ENCODE measurements at places on chromosomes 16 and 17. TPM values are rescaled to one million over a fixed set of nuclear protein-coding genes. Genes with fewer than 3 reads are reported as not detected.
A peak's percentile ranks its signal among the peaks of the same experiment; 100 is the strongest.

Gene CLEC18A
- 1.2 TPM for total RNA-seq

Gene CCL7
- 1.6 TPM for total RNA-seq

Gene ADPRM
- total RNA-seq = 10.3 TPM

Gene FAM20A
- 56.5 TPM for total RNA-seq

Gene ZNF205
- total RNA-seq = 12.3 TPM

Gene VAT1L
- total RNA-seq = 36.1 TPM

Gene ASB16
- total RNA-seq = 0.36 TPM

Gene MYOCD
- total RNA-seq = 2.1 TPM

Gene ENPP7
- not detected for total RNA-seq

Gene HAGHL
- 6.5 TPM for total RNA-seq

Gene GINS2
- 1.3 TPM for total RNA-seq

Gene CTRB1
- 2.7 TPM for total RNA-seq

Gene CORO6
- total RNA-seq = 21.5 TPM

Gene C16orf95
- total RNA-seq = 6.1 TPM

GRCh38 chr16:84730406-84731106 is 30.8 kb downstream of the USP10 start:
- DNase-seq = no peak

- peak; percentile 63 for DNase-seq
Observed at GRCh38 chr17:30376621-30377452, 1.9 kb upstream of the CPD start.

GRCh38 chr17:33124871-33125551 is 133.4 kb downstream of the SPACA3 start:
- no peak for DNase-seq

- DNase-seq = no peak
Observed at GRCh38 chr17:17793378-17794214, 43.2 kb downstream of the SREBF1 start.

- DNase-seq = no peak
Observed at GRCh38 chr16:27359051-27359450, 42.9 kb upstream of the IL21R start.

- no peak for DNase-seq
Observed at GRCh38 chr17:75553295-75554110, 28.0 kb downstream of the LLGL2 start.

GRCh38 chr16:86446279-86446678 is 64.0 kb upstream of the FOXF1 start:
- no peak for DNase-seq

DNA sequence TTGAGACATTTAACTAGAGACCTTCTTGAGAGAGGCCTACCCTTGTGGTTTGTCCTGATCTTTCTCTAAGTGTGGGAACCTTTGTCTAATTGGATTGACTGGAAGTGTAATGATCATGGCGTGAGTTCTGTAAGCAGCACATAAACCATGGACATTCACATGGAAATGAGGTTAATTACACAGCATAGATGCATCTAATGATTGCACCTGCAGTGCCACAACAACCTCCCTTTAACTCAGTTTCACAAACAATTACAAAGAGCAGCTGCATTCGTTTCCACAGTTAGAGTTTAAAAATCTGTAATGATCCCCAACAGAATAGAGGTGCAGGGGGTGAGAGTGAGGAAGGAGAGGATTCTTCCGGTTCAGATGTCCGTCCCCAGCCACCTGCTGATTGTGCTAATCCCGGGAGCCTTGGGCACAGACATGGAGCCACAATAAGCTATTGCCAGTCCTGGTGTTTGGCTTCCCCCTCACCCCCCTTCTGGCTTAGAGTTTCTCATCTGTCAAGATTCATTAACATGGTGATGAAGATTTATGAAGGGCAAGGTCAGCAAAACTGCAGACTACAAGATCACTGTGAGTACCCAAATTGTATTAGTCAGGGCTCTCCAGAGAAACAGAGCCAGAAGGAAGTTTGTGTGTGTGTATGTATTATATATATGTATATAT is 659.2 kb upstream of the SOX9 start:
- no peak for DNase-seq

DNA sequence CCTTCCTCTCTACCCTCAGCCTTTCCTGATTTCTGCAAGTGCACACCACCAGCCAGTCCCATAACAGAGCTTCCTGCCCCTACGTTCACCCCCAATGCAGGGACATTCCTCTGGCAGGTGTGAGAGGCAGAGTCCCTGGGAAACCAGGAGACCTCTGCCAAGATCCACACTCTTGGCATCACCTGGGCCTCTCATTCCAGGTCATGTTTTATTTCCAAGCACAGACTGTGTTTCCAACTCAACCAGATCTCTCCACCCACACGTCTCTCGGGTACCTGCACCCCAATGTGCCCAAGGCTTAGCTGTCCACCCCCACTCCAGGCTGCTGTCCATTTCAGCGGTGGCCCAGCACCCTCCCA is 21.0 kb upstream of the PHB1 start:
- no peak for DNase-seq

DNA sequence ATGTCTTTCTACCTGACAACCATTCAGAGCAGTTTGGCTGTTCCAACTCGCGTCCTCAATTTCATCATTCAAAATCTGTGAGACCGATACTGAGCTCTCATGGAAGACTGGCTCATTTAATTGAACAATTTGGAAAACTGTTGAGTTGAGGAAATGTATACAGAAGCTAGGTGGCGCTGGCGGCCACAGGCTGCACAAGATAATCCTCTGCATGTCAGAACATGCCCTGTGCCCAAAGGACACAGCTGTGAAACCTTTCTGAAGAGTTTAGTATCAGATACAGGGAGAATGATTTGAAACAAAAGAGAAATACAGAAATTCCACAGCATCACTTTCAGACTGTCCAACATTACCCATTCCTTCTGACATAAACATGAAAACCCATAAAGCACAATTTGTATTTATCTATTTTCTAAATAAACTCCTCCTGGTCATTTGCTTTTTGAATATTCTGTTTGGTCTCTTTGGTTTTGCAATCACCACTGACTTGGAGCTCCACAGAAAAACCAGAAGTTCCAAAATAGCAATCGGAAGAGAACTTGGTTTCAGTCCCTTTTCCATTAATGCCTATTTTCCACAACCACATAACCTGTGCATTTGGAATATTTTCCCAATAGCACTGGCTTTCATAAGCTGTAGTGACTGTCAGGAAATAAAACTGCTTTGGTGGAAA is 192.8 kb downstream of the MAP2K6 start:
- DNase-seq = peak; percentile 84

GRCh38 chr17:48307814-48308411 is 122.1 kb downstream of the SKAP1 start:
- no peak for DNase-seq

GRCh38 chr17:74875155-74875976 is 2.6 kb upstream of the FDXR start:
- DNase-seq = no peak

- no peak for DNase-seq
Observed at GRCh38 chr16:10539236-10539635, 41.2 kb downstream of the EMP2 start.

DNA sequence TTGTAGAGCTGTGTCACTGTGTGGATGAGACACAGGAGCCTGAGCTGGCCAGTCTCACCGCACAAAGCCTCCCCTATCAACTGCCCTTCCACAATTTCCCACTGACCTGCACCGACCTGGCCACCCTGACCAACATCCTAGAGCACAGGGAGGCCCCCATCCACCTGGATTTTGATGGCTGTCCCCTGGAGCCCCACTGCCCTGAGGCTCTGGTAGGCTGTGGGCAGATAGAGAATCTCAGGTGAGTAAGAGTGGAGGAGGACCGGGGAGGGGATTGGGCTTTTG is 37.4 kb downstream of the NLRC5 start:
- DNase-seq = no peak

GRCh38 chr17:39144416-39144840 is 7.0 kb downstream of the PLXDC1 start:
- peak; percentile 96 for DNase-seq

GRCh38 chr17:38562215-38562569 is 43.6 kb downstream of the SRCIN1 start:
- no peak for DNase-seq

DNA sequence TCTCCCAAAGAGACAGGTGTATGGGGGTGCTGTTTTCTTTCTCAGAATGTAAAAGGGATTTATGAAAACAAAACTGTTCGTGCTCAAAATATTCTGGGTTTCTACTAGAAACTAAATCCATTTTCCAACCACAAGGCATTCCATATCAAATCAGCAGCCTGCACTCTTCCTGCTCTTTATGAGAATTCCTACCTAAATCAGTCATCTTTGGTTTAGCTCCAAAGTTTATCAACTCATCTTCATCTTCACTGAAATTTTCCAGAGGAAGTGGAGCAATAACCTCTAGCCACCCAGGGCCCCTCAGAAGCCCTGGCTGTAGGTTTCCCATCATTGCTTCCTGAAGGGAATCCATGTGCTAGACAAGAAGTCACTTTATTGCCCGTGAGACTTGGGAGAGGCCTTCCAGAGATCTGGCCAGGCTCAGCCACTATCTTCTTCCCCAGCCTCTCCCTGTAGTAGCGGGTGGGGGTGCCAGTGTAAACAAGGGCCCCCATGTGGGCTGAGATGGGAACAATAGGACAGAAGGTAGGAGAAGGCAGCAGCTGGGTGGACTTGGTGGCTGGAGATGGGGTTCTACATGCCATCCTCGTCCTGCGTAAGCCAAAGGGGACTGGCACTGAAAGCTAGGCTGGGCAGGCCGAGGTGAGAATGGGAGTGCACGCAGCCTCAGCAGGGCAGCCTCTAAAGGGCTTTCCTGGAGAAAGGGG is 22.0 kb upstream of the ALDH3A1 start:
- DNase-seq = no peak

- no peak for DNase-seq
Observed at GRCh38 chr17:67912656-67913055, 83.6 kb downstream of the C17orf58 start.

DNA sequence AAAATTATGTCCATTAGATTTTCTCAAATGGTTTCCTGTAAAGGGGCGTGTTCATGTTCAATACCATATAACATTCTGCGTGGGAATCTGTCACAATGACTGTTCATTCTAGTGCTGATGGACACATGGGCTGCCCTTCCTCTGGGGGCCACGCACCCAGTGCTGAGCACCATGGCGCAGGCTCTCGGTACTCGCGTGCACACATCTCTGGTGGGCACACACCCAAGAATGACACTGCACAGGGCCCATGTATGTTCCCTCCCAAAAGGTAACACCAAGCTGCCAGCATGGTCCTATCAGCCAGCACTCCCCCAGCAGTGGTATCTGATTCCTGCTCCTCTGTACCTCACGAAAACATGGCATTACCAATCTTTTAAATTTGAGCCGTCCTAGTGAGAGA is 13.7 kb downstream of the B9D1 start:
- peak; percentile 57 for DNase-seq

DNA sequence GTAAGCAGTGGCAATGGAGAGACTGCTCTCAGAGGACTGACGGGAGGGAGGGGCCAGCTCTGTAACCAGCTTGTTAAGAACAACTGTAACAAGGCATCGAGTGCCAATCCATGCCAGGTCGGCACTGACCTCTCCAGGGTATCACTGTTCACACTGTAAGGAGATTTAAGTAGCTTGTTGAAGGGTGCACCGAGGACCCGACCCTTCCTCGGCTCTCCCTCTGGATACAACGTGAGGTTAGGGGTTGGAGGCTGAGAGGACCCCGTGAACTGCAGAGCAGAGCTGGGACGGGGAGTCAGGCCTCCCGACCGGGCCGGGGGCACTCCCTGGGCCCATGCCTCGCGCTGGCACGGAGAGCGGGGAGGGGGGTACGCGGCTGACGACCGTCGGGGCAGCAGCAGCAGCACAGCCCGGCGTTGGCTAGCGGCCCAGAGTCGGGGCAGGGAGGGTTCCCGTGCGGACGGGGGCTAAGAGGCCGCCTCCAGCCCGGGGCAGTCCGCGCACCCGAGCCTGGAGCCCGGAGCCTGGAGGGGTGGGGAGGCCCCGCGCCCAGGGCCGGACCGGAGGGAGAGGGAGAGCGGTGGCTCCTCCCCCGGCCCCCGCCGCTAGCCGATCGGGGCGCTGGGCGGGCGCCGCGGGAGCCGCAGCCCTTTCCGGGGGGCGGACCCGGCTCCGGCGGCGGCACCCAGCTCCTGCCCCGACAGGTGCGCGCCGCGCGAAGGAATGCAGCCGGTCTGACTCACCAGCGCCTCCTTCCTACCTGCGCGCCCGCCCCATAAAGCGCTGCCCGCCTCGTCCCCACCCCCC is at the start of gene ITGB4:
ITGB4 (plus strand) TSS at position 804 of the 807 bp plus-strand sequence. CDS start 3,245 bp downstream, outside the sequence.
- DNase-seq = peak; percentile 85

DNA sequence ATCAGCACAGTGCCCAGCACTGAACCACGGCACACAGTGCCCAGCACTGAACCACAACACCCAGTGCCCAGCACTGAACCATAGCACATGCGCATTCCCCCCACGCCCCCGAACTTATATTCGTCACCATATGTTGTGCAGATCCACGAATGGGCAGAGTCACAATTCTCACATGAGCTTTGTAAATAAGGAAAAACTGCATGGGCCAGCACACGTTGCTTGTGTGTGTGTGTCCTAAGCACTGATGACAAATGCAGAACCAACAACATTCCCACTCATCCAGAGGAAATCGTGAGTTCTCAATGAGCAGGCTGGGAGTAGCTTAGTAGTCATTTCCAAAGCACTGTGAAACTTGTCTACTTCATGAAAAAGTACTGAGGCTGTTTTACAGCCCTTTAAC is 70.0 kb downstream of the ADCY9 start:
- DNase-seq = peak; percentile 36

- DNase-seq = no peak
Observed at GRCh38 chr16:53743149-53743566, 39.2 kb downstream of the FTO start.

DNA sequence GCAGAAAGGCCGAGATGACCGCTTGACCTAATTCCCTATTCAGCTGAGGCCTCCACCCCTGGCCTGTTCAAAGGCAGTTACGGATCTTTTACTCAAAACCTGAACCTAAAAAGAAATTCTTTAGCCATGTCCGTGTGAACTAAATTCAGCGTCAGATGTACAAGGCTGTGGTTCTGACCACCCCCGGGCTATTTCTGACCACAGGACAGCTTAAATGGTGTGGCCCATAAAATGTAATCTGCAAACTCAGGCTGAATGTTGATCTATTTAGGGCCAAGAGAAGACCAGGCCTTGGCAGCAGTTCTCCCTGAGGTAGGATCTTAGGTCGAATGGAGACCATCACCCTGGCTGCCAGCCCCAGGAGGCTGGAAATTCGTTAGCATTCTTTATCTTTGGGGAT is 485.5 kb downstream of the WWOX start:
- no peak for DNase-seq

- no peak for DNase-seq
Observed at GRCh38 chr16:61233713-61234112, 802.5 kb downstream of the CDH8 start.

- DNase-seq = no peak
Observed at GRCh38 chr17:16464303-16465051, 27.5 kb downstream of the LRRC75A start.

GRCh38 chr17:62611728-62612127 is 15.7 kb upstream of the MRC2 start:
- no peak for DNase-seq

Data from sciatic nerve (tissue), 2 donors.